ENCODE measurements at places on chromosomes 3 and 15.

GRCh38 chr3:188583341-188584161 lies 429.6 kb downstream of the LPP start:
- no peak for DNase-seq

GRCh38 chr3:3309887-3310286 lies 130.4 kb upstream of the CRBN start:
- DNase-seq, result no peak

GRCh38 chr3:11721479-11721878 lies 77.8 kb upstream of the VGLL4 start:
- no peak for DNase-seq

DNA sequence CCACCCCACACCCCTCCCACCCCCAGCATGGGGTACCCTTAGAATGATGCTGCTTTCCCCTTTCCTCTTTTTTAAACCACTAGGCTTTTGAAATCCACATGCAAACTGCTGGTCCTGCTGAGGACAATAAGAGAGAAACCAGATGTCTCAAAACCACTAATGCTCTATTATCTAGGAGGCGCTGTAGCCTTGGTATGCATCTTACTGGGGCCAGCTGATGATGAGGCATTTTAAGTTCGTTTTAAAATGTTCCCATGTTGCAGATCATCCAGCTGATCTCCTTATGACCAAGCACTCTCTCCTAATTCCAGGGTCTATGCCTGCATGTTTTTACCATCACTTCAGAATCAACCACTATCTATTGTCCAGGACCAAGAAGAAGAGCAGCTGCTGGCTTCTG lies 1.3 kb downstream of the NME9 start:
- DNase-seq, result no peak

DNA sequence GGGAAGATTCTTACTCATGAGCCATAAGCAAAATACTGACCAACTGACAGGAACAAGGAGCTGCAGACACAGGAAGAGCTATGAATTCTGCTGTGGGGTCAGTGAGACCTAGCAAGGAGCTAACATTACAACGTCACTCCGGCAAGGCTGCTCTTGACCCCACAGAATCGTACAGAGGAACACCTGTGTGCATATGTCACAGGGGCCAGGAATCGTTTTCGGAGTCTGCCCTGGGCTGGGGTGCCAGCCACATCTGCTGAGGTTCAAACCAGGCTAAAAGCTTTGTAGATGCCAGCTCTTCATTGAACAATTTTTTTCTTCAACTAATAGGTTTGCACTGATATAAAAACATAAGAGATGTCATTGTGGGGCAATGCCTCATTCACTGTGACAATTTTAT lies 82.6 kb downstream of the LRRK1 start:
- no peak for DNase-seq

GRCh38 chr3:159887911-159888310 lies 100.7 kb upstream of the IL12A start:
- DNase-seq, result no peak

DNA sequence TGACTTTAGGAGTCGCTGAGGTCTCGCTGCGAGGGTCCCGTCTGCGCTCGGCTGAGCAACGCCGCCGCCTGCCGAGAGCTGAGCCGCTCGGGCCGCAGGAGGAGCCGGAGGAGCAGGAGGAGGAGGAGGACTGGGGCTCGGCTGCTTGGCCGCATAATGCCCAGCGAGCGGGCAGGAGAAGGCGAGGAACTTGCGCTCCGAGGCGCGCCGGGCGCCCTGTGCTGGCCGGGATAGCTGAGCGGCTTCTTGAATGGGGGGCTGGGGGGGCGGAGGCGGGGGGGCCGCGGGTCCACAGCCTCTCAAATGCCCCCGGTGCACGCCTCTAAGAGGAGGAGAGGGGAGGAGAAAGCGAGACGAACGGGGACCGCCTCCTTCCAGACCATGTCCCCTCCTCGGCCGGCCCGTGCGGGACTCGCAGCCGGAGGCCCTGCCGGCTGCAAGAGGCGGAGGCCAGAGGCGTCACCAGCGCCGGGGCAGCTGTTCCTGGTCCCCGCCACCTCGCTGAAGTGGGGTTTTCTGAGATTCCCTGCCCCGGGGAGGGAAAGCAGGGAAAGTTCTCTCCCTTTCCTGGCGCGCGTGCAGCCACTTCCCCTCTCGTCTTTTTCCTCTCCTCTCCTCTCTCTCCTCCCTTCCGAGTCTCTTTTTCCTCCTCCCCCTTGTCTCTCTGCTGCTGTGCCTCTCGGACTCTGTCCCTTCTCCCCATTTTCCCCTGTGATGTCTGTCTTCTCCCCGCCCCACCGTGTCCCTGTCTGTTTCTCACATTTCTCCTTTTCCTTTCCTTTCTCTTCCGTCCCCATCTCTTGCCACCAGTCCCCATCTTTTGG lies at the start of gene ADAMTS9:
TSS of gene ADAMTS9 (minus strand) at position 220 of the 824 bp plus-strand sequence. CDS start 343 bp downstream, outside the sequence.
- DNase-seq, result no peak

- no peak for DNase-seq
Measured at GRCh38 chr3:179265875-179266274, 15.0 kb upstream of the KCNMB3 start.

- DNase-seq, result no peak
Measured at GRCh38 chr3:32488474-32489008, 14.1 kb downstream of the CMTM6 start.

- DNase-seq, result peak; percentile 25
Measured at GRCh38 chr3:192812743-192813383, 85.5 kb upstream of the FGF12 start.

DNA sequence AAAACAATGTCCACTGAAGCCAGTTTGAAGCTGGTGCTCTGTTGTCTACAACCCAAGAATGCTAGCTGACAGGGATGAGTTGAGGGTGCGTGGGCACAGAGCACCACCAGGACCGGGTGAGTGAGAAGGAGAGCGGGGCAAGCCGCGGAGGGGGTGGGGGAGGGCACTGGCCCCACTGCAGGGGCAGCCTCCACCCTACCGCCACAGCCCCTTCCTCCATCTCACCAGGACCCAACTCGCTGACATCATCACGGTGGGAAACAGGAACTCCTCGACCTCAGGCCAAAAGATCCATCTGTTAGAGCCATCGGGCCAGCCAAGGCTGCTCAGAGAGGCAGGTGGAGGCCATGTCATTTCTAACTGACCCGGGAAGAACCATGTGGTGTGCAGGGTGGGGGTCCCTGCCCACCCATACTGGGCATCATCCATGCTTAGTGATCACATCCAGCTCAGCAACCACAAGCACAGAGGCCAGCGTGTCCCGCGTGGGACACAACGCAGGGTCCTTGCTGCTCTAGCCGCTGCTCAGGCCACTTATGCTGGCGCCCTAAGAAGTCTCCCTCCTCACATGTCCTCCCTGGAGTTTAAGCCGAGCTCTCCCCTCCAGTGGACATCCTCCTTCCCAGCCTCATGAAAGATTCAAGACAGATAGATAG lies 57.6 kb upstream of the GATA2 start:
- DNase-seq, result no peak

Measured in thymus (tissue), 14 donors.